NCI-H460 (cell line): ENCODE measurements at places on chromosomes 2 and 18. TPM values are rescaled to one million over a fixed set of nuclear protein-coding genes. Genes with fewer than 3 reads are reported as not detected.
A peak's percentile ranks its signal among the peaks of the same experiment; 100 is the strongest.

DNA sequence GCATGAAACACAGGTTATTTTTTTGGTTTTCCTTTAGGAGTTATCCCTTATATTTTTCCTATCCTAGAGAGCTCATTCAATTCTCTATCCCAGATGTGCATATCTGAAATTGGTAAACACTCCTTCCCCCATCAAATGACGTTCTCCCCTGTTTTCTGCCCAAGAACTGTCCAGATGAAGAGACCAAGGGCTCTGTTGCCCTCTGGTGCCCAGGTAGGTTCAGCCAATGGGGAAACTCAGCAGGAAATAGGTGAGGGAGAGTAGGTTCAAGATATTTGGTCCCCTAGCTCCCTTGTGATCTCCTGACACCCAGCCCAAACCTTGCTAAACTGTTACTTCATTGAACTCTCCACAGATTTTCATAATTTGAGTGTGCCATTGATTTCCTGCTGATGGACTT is 14.1 kb upstream of the INO80C start:
- no peak for DNase-seq

GCG gene
- total RNA-seq: not detected in 2 replicates

- peak; percentile 11 for DNase-seq
These were observed 706 bp downstream of the UBXN2A start for GRCh38 chr2:23940718-23941620.

DNA sequence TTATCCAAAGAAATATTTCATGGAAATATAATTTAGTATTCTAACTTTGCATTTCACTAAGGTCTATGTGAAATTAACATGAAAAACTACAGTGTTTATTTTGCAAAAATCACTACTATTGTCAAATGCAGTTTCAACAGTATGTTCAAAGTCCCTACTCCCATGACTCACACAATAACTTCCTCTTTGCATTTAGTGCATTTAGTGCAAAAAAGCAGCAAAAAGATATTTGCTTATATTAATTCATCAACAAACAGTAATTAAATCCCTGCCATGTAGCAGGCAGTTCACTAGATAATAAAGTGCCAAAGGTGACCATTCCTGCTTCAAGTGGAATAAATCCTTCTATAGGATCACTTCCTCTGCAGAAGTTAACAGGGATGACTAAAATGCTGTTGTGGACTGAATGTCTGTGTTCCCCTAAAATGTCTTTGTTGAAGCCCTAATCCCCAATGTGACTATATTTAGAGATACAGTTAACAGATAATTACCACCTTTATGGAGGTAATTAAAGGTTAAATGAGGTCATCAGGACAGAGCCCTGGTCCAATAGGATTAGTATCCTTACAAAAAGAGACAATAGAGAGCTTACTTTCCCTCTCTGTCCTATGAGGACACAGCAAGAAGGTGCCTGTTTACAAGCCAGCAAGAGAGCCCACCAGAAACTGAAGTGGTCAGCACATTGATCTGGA is 61.7 kb downstream of the STK39 start:
- no peak for DNase-seq

- no peak for DNase-seq
These were observed 246.0 kb downstream of the CLIP4 start for GRCh38 chr2:29361231-29361630.

GRCh38 chr2:65565681-65566080 is 133.3 kb upstream of the SPRED2 start:
- DNase-seq: no peak

GRCh38 chr2:213015387-213016165 is 135.8 kb downstream of the IKZF2 start:
- no peak for DNase-seq

CPLX4 gene
- not detected in 2 replicates for total RNA-seq

DNA sequence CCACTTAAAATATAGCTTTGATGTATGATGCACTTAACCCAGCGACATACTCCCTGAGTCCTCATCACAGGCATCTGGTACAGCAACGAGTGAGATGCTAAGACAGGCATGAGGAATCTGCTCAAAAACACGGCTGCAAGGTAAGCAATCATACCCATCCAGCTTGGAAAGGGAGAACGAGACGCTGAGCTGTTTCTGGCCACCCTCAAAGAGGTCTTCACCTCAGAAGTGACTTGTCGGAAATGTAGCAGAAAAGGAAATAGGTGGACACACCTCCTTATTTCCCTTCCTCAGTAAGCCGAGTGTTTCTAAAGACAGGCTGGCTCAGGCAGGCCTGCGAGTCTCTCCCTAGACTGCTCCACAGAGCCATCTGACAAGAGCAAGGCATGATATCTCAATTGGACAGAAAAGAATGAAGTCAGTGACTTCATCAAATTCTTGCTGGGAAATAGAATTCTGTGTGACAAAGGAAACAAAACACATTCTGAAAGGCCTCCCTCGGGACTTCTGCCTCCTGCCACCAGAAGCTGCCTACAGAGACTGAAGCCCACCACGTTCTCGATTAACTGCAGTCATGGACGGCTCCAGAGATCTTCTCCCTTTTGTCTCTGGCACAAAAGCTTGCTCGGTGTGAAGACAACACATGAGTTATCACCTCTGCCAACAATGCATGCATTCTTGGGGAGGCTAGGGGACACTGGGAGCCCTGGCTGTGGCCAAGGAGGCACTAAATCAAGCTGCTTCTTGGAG is 84.3 kb downstream of the UXS1 start:
- DNase-seq: no peak

BZW1 gene
- 1,294 and 1,408 TPM in 2 replicates for total RNA-seq

- DNase-seq: no peak
These were observed 547.0 kb downstream of the NUP35 start for GRCh38 chr2:183671233-183671632.

CELF4 gene
- 0.15 TPM in 1 of 2 replicates, not detected in the other for total RNA-seq

- peak; percentile 29 for DNase-seq
These were observed 29.6 kb upstream of the ENOSF1 start for GRCh38 chr18:741931-742512.

B3GNT2 gene
- 12.0 and 13.6 TPM in 2 replicates for total RNA-seq

DNA sequence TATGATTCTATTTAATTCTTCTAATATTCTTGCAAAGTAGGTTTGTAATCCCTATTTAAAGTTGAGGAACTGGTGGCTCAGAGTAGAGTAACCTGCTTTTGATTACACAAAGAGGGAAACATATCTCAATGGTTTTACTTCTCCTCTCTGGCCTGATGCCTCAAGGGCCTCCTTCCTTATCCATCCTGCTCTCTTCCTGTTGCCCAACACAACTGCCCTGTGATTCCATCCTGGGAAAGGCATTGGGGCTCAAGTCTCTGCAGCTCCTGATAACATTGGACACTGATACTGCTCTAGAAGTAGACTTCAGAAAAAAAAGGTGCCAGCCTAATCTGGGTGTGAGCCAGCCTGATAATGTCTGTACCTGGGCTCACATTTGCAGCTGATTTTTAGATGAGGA is 75.8 kb downstream of the RDH14 start:
- DNase-seq: no peak

DNA sequence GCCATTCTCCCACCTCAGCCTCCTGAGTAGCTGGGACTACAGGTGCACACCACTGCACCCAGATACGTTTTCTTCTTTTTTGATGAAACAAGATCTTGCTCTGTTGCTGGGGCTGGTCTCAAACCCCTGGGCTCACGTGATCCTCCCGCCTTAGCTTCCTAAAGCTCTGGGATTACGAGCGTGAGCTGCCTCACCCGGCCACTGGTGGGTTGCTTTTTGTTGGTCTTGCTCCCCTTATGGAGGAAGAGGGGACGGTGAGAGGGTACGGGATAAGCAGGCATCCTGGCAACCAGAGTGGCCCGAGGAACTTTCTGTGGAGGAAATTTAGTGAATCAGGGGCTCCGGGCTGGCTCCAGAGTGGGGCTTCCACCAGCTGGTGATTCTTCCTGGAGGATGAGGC is 222.3 kb downstream of the HDAC4 start:
- no peak for DNase-seq

GRCh38 chr2:83742117-83742782 is 716.8 kb downstream of the SUCLG1 start:
- no peak for DNase-seq

DNA sequence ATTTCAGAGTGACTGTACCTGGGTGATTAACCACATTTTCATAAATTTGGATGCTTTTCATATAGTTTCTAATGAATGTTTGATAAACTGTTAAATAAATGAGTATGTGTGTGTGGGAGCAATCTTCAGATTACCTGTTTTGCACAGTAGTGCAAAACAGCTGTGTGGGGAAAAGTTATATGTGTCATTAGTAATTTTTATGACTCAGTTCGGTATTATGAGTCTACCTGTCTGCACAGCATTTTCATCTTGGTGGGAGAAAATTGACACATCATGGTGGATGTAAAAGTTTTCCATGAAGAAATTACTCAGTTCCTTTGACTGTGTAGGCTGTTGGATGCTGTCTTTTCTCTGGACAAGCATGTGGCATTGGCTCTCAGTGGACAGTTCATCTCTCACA is 43.8 kb downstream of the LTBP1 start:
- DNase-seq: no peak

CD8B gene
- total RNA-seq: not detected in 2 replicates

- no peak for DNase-seq
These were observed 60.5 kb upstream of the TEX51 start for GRCh38 chr2:126837966-126838715.

DNA sequence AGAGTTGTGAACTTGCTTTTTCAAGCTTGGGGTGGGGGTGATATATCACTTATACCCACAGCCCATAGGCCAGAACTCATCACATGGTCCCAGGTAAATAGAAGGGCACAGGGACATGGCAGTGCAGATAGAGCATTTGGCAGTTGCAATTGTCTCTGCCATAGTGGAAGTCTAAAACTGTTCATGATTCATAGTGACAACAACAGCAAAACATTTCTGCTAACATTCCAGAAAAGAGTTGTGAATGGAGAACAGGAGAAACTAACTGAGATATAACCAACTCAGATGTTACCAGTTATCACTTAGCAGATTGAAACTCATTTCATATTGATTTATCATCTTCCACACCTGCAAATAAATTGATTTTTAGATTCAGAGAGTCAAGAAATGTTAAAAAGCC is 278.6 kb upstream of the KYNU start:
- no peak for DNase-seq

DNA sequence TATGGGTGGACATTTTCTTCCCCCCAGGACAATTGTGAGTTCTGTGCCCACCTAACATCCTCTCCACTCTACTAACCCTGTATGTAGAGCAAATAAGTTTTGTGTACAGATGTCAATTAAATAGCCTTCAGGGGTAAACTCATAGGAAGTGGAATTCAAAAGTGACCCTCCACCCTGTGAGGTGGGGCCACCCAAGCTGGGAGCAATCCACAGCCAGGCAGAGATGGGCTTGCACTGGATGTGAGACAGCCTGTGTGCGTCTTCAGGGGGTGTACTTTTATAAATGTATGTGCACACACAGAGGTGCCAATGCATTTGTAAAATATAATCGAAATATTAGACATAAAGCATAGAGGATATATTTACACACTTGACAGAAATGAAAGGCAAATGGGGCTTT is 33.1 kb upstream of the ATP6V1B1 start:
- DNase-seq: no peak

- DNase-seq: no peak
These were observed 11.7 kb downstream of the PHOSPHO2 start for GRCh38 chr2:169705927-169706326.

GRCh38 chr2:12330916-12331315 is 385.8 kb upstream of the TRIB2 start:
- DNase-seq: no peak

DNA sequence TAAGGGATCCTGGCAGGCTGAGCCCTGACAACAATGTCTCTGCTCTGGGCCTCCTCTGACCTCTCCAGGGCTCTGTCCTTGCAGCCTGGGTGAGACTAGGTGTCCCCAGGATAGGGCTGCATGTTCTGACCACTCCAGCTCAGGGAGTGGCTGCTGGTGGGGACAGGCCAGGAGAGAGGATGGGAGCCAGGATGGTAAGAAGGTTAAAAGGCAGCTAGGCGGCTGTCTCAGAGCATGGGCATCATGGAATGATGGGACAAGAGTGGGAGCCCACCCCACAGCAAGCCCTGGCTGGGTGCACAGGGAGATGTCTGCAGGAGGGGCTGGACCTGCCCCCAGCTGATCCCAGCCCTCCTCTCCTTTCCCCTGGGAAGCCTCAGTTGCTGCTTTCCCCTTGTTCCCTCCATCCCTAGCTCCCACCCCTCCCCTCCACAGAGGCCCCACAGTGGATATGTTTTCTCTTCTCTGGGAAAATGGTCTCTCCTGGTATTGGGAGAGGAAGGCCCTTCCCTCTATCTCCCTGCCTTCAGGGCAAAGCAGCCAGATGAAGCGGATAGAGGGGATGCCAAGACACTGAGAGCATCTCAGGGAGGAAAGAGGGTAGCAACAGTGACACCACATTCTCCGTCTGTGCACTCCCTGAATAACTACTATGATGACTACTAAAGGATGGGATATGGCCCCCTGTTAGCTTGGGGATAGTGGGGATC is 334.3 kb downstream of the DYSF start:
- no peak for DNase-seq

C2orf78 gene
- not detected in 2 replicates for total RNA-seq

TLX2 gene
- 0.40 and 0.43 TPM in 2 replicates for total RNA-seq

ICOS gene
- total RNA-seq: not detected in 2 replicates

GALR1 gene
- not detected in 2 replicates for total RNA-seq

- no peak for DNase-seq
These were observed 125.6 kb downstream of the TMEM18 start for GRCh38 chr2:551621-552020.

DNA sequence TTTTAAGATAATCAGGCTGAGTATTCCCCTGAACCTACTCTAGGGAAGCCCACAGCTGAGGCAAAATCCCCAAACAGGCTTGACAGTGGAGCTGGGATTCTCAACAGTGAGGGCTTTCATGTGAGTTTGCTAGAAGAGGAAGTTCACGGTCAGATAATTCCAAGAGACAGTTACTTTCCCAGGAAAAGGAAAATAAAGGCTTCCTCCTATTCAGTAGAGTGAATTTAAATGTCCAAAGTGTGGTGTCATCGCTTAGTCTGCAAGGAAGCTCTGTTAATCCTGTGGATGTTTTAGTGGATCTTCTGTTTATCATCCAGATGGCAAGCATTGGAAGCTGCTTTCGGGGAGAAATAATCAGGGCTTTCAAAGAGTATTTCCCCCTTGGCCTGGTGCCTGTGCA is 119.8 kb downstream of the RPIA start:
- DNase-seq: no peak

DNA sequence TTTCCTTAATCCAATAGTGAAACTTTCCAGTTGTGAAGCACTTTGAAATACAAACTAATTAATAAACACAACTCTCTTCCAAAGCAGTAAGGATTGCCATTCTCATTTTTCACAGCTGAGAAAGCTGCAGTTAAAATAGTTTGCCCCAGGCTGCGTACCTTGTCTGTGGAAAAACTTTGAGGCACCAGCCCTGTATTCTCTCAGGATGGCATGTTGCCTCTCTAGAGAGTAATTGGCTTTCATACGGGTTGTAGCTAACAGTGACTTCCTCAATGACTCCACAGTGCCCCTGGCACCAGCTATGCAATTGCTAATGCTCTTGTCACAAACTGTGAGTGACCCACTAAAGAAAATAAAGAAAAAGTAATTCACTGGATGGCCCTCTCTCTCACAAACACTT is 345.7 kb downstream of the MTX2 start:
- DNase-seq: no peak

- DNase-seq: peak; percentile 28
These were observed 127.4 kb downstream of the DPP4 start for GRCh38 chr2:161946489-161947107.
